ENCODE measurements at places on chromosomes 7 and 10.
A peak's percentile ranks its signal among the peaks of the same experiment; 100 is the strongest.

DNA sequence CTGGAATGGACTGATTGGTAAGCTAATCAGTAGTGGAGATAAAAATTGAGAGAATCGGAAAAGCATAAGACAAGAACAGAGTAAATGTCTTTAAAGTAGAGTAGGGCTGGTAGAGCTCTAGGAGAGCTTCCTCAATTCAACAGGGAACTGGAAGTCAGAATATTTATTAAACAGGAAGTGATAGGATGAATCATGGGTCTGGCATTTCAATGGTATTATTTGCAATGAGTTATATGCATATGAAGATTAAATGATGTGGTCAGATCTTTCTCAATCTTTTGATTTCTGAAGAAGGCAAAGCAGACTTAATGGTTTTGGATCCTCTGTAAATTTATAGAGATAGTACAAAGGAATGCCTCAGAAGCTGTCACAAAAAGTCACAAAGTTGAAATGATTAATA is 349.0 kb downstream of the HPSE2 start:
- no peak for DNase-seq

DNA sequence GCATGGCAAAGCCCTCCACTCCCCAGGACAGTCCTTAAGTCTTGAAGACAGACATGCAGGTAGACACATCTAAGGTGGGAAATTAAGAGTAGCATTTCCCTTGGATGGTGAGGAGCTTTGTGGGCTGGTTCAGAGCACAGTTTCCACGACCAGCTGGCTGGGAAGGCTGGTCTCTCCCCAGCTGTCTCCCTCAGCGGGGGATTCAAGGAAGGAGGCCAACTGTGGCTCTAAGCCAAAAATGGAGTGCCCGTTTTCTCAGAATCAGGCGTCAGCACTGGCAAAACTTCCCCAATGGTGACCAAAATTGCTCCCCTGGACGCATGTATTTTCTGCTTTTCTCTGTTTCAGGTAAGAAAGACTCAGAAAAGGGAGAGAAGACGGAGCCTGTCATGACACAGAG is 230.6 kb upstream of the FZD8 start:
- DNase-seq = peak; percentile 39

DNA sequence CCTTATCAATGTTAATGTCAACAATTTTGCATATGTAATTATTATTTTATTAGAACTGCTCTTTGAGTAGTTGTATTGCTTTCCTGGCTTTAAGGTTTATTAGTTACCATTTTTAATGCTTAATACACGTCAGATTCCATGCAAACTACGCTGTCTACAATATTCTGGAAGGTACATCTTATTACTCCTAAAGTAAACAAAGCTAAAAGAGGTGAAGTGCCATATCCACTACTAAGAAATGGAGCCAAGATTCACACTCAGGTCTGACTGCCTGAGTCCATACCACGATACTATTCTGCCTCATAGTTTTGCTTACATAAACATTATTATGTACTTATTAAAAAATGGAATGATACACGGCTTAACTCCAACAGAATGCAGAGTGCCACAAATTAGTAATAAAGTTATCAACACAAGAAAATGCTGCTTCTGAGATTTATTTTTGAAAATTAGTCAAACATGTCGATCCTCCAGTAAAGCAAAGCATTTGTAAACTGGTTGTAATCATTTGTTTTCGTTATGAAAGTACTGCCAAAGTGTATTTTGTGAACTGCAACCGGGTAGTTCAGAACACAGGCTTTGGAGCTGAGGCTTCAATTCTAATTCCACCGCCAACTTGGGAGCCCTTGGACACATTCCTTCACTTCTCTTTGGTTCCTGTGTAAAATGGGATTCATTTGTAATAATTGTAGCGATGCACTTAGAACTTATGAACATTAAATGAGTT is 1.1 kb upstream of the DMTF1 start:
- DNase-seq = no peak

GRCh38 chr7:142438235-142438922 is 180.5 kb upstream of the PRSS58 start:
- DNase-seq = peak; percentile 22

DNA sequence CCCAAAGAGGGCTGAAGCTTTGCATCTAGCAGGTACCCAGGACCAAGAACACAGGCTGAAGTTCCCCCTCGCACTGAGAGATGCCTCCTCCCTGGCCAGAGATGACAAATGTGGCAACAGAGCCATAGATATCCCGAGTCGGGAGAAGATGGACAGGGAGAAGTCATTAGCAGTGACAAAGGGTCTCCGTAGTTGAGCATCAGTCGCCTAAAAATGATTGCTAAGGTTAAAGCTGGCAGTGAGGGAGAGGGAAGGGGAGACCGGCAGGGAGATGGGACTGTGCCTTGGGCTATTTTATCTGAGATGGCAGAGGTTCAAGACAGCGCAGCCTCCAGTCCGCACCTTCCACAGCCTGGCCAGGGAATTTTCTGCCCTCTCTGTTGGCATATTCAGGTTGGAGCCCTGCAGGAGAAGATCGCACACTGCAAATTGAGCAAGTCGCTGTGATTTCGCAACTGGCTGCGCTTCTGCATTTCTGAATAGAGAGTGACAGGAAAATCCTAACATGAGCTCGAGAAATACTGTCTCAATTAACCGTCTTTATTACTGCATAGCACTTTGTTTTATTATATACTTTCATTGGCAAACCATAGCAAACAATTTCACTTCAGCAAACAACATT is 238.9 kb upstream of the GPR26 start:
- no peak for DNase-seq

- DNase-seq = no peak
These were observed 283.5 kb downstream of the THSD7A start for GRCh38 chr7:11548532-11548931.

DNA sequence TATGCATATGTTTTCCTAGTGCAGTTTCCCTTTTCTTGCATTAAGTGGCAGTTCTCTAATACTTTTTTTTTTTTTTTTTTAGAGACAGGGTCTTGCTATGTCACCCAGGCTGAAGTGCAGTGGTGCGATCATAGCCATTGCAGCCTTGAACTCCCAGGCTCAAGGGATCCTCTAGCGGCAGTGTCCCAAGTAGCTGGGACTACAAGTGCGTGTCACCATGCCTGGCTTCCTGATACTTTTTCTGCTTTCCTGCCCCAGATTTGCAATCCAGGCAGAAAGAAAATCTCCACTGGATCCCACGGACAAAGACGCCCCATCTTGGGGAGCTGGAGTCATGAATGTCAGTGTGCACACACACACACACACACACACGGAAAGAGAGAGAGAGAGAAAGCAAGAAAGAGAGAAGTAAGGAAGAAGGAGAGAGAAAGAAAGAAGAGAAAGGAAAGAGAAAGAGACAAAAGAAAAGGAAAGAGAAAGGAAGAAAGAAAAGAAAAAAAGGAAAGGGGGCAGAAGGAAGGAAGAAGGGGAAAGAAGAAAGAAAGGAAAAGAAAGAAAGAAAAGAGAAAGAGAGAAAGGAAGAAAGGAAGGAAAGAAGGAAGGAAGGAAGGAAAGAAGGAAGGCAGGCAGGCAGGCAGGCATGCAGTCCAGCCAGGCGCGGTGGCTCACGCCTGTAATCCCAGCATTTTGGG is 37.5 kb upstream of the OCM2 start:
- no peak for DNase-seq

DNA sequence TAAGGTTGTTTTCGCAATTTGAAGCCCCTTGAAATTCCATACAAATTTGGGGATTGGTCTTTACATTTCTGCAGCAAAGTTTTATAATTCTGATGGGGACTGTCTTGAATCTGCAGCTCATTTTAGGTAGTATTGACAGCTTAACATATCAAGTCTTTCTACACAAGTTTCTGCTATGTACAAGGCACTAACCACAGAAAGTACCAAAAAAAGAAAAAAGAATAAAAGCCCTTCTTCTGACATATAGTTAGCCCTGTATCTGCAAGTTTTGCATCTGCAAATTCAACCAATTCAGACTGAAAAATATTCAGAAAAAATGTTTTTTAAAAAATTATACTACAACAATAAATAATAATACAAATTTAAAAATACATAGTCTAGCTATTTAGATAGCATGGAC is 15.3 kb downstream of the POT1 start:
- DNase-seq = no peak

DNA sequence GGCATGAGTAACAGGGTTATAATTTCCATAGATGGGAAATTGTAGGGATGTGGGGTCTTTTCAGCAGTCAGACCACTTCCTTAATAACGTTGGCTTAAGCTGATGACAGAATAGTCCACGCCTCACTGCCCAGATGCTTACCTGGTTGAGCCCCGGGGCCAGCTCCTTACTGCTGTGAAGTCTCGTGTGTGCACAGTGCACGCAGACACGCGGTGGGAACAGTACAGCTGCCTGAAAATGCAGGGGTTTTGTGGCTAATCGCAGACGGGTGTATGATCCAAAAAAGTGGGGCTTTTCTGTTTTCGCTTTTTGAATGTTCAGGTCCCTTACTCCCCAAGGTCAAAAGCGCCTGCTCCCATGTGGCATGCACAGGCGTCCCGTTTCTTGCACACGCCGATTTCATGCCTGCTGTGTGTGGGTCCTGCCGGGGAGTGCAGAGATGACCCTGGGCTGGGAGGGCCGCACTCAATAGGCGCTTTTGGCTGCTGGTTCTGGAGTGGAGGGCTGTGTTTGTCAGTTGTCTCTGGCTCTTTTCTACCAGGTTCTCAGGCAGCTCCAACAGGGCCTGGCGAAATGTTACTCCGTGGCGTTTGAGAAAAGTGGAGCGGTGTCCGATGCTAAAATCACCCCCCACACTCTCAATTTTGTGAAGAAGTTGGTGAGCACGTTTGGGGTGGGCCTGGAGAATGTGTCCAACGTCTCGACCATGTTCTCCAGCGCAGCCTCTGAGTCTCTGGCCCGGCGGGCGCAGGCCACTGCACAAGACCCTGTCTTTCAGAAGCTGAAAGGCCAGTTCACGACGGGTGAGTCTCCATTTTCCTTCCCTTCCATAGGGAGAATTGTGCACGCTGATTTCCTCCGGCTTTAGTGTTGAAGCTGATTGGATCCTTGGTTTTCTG is 116.0 kb downstream of the TRRAP start:
- DNase-seq = no peak

- DNase-seq = peak; percentile 26
These were observed 674.4 kb downstream of the PHTF2 start for GRCh38 chr7:78473021-78473420.

GRCh38 chr7:99041526-99041925 is 102.4 kb downstream of the SMURF1 start:
- no peak for DNase-seq

GRCh38 chr7:3846738-3847137 is 545.7 kb downstream of the SDK1 start:
- DNase-seq = no peak

DNA sequence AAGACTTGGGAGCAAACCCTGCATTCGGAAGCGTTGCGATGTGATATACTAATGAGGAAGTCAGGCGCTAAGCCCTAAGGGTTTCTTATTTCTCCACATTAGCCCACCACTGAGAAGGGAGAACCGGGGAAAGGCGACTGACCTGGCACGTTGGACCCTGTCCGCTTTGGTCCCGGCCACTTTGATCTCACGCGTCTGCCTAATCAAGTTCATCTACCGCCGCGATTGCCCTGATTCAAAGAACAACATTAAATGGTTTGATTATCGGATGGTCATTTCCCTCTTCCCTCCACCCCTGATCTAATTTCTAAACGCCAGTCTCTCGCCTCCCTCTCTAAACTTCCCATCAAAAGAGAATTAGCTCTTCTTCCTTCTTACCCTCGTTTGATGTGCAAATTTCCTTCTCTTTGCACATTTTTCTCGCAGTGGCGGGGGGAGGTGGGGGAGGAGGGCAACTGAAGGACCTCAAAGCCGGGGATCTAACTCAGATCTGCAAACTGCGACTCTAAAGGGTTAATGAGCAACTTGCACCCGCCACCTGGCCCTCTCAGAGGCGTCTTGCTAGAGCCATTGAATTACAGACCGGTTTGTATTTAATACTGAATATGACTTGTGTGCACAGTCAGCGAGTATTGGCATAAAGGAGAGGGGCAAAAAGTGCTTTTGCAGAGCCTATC is 687 bp upstream of the DKK1 start:
- no peak for DNase-seq

DNA sequence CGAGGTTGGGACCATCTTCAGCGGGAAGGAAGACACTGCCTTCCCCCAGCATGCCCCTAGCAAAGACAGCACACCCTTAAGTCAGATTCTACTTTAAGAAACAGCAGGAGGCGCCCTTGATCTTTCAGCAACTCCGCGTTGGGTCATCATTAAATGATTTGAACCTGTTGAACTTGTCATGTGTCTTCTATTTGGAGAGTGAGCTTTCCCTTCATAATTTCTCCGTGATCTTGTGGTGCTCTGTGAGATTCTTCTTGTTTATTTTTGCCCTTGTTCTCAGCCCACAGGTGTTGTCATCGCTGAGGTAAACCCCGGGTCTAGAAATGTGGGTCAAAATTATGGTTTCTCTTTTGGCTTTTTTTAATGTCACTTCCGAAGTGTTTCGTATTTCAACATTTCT is 49.5 kb upstream of the PITRM1 start:
- no peak for DNase-seq

- DNase-seq = no peak
These were observed 177.2 kb downstream of the GPAM start for GRCh38 chr10:112006407-112006806.

- no peak for DNase-seq
These were observed 337.8 kb downstream of the SORCS1 start for GRCh38 chr10:106826716-106827115.

GRCh38 chr10:34433241-34434076 is 381.6 kb downstream of the PARD3 start:
- no peak for DNase-seq

DNA sequence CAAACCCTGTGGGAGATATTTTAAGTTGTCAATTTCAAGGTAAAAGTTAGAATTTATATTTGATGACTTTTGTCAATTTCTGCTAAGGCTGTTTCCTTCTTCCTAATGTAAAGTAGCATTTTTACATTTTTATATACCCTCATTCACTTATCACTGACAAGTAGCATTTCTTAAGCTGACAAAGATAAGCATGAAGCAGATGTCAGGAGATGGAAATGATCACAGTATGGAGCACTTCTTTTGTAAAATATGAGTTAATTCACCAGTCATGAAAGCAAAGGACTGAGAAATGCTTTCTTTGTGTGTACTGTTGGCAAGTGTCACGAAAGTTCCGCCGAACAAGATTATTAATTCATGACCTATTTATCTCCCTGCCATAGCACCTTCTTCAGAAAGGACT is 503.9 kb downstream of the DNAJB9 start:
- no peak for DNase-seq

DNA sequence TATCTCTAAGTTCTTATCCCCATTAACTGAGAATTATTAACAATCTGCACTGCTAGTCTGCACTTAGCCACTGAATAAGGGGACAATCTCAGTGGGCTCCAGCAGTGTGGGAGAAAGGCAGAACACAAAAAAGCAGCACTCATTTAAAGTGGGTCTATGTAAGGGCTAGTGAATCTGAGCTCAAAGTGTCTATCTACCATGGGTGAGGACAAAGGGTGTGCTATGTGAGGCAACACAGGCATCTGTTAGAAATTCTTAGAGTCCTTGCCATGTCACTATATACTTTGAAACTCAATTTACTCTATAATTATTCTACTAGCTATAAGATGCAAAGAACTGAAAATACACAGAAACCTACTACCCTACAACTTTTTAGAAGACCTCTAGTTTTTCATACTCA is 135.8 kb upstream of the TMEM168 start:
- no peak for DNase-seq

Measured in NCI-H524 (cell line).